ENCODE measurements at places on chromosomes 2 and 18.

DNA sequence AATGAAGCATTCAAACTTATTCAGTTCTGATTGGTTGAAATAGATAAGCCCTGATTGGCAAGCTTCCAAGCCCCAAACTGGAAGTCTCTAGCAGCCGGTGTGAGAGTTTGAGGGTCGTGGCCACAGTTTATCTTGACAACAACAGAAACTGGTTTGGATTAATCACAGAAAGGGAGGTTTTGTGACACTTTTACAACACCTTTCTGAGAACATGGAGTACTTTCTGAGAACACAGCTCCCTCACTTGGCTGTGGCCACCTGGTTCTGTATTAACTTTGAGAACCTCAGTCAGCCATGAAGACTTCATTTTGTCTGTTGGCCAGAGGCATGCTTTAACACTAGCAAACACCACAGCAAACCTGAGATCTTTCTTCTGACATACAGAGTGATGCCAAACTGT lies 280.7 kb upstream of the VWC2L start:
- DNase-seq = no peak

- no peak for DNase-seq
Observed at GRCh38 chr2:35932276-35932963, 423.2 kb upstream of the CRIM1 start.

DNA sequence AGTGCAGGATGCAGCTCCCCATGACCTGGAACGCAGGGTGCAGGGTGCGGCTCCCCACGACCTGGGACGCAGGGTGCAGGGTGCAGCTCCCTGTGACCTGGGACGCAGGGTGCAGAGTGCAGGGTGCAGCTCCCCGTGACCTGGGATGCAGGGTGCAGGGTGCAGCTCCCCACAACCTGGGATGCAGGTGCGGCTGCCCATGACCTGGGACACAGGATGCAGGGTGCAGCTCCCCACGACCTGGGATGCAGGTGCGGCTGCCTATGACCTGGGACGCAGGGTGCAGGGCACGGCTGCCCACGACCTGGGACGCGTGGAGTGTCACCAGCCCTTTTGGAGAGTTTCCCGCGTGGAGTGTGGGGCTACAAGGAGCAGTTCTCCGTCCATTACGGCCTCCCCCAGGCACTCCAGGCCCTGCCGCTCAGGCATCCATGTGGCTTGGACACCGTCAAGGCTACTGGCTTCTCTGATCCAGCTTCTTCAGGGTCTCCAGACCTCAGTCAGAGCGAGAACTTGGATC lies 38.7 kb downstream of the PXDN start:
- no peak for DNase-seq

DNA sequence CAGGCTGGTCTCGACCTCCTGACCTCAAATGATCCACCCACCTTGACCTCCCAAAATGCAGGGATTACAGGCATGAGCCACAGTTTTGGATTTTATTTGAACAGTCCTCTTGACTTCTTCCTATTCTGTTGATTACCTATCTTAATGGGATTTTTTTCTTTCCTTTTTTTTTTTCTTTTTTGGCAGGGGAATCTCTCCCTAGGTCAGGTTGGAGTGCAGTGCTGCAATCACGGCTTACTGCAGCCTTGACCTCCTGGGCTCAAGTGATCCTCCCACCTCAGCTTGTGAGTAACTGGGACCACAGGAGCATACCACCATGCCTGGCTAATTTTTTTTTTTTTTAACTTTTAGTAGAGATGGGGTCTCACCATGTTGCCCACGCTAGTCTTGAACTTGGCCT lies 2.8 kb downstream of the MTHFD2 start:
- DNase-seq = no peak

- no peak for DNase-seq
Observed at GRCh38 chr2:120344976-120345581, 857 bp upstream of the INHBB start.

- no peak for DNase-seq
Observed at GRCh38 chr18:58871514-58872420, 7.1 kb downstream of the ZNF532 start.

DNA sequence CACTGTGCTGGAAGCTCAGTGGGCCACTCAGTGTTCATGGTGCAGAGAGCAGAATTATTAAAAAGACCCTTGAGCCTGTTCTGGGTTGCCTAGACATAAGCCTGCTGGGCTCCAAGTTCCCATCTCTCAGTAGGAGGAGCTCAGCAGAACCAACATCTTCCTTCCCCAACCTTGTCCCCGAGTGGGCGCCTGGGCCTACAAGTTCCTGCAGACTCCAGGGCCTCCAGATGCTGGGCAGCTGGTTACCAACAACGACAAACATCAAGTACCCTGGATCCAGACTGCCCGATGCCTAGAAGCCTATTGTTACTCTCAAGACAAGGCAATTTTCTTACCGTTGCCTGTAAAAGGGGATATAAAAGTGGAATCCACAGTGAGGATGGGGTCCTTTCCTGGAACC lies 214.2 kb downstream of the HAUS1 start:
- DNase-seq = no peak

GRCh38 chr2:138090330-138090729 lies 126.1 kb downstream of the HNMT start:
- DNase-seq = no peak

DNA sequence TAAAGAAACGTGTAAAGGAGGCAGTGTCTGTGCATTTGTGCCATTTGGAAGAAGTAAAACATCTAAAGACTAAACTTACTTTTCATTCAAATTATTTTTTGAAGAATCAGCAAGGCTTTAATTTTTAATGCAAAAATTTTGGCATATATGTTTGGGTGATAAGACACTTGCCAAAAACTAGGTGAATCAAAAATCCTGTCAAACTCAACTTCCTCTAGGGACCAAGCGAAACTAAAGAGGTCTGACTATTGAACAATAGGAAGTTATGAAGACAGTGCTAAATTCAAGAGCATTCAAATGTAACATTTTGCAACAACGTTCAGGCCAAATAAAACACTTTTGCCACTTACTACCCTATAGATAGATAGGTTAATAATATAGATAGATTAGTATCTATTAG lies 306.1 kb downstream of the NOL4 start:
- no peak for DNase-seq

- no peak for DNase-seq
Observed at GRCh38 chr2:202726070-202726469, 91.3 kb downstream of the FAM117B start.

GRCh38 chr2:62320657-62321357 lies 124.9 kb downstream of the B3GNT2 start:
- no peak for DNase-seq

DNA sequence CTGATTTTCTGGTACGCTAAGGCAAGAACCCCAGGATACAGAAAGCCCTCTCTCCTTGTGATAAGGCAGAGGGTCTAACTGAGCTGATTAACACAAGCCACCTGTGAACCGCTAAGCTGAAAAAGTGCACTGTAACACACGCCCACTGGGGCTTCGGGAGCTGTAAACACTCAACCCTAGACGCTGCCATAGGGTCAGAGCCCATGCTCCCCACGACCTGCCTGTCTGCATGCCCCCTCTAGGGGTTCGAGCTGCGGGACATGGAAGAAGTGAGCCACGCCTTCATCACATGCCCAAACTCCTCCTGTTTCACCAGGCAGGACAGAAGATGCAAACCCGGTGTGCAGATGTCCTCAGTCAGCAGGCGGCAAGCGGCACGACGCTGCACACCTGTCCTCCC lies 173.9 kb upstream of the RAB12 start:
- DNase-seq = no peak

GRCh38 chr2:97660775-97661389 lies 3.0 kb downstream of the ACTR1B start:
- no peak for DNase-seq

Data from activated CD4-positive, alpha-beta T cell treated with anti-CD3 and anti-CD28 coated beads for 4 hours (primary cell).